ENCODE measurements at places on chromosomes 6 and 20.

- DNase-seq: no peak
These were observed 25.7 kb downstream of the PSMG4 start for GRCh38 chr6:3284436-3284876.

GRCh38 chr6:53165293-53165692, 16.7 kb upstream of the GCM1 start:
- no peak for DNase-seq

GRCh38 chr6:141134723-141135122, 998.0 kb upstream of the GJE1 start:
- no peak for DNase-seq

DNA sequence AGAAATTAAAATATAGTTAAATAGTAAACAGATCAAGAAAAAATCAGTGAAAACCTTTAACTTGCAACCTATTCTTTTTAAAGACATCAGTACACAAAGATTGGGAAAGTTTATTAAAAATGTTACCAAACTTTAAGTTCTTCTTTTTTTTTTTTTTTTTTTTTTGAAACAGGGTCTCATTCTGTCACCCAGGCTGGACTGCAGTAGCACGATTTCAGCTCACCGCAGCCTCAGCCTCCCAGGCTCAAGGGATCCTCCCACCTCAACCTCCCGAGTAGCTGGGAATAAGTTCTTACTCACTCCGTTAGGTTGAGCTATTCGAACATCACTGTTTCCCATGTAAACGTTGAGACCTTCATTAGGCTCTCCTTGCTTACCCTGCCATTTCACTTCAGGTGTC, 5.6 kb downstream of the MAP3K5 start:
- DNase-seq: peak; percentile 57

DNA sequence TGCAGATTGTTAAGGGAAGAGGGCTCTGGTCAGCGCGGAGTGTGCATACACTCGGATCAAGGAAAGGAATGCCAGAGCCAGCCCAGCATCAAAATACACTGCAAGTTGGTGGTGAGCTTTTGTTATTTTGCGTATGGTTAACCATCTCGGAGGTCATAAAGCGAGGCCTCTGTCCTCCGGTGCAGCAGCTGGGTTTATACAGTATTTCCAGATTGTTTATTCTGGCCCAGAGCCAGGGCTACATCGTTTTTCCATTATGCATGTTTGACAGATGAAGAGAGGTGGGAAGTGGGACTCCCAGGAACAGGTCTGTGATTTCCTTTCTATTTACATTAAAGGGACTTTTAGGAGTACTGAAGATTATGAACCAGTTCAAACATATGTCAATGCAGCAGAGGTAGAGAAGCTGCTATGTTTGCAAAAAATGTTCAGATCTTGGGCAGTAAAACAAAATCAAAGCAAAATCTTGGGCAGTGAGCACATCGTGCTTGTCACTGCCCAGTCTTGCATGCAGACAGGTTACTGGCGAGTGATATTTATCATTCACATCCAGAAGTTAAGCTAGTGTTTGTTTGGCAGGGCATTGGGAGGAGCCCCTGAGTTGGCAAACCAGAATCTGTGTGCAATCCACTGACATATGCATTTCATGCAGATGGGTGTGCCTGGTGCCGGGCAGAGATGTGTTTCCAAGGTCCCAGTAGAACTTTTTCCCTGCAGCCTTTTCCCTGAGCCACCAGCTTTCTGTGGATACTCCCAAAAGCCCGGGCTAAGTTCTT, 256.3 kb upstream of the TAB2 start:
- no peak for DNase-seq

DNA sequence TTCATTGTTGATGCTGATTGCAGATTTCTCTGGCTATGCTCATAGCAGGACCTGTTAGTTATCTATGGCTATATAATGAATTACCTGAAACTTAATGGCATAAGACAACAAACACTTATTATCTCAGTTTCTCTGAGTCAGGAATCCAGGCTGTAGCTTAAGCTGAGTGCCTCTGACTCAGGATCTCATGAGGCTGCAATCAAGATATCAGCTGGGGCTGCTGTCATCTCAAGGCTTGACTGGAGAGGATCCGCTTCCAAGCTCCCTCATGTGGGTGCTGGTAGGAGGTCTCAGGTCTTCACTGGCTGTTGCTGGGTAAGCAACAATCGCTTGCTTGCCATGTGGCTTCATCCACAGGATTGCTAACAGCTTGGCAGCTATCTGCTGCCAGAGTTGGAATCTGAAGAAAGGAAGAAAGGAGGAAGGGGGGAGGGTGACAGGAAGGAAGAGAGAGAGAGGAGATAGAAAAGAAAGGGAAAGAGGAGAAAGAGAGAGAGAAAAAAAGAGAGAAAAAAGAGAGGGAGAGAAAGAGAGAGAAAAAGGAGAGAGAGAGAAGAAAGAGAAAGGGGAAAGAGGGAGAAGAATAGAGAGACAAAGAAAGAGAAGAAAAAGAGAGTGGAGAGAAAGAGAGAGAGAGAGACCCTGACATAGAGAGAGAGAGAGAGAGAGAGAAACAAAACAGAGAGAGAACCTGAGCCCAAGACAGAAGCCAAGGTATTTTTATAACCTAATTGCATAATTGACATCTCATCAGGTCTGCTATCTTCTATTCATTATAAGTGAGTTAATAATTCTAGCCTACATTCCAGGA, 579.0 kb upstream of the BTBD3 start:
- DNase-seq: no peak

- DNase-seq: no peak
These were observed 613.2 kb upstream of the NOX3 start for GRCh38 chr6:156068881-156069280.

- no peak for DNase-seq
These were observed 176.3 kb upstream of the CDYL start for GRCh38 chr6:4599924-4600323.

- no peak for DNase-seq
These were observed 11.0 kb downstream of the DSTN start for GRCh38 chr20:17580895-17581294.

DNA sequence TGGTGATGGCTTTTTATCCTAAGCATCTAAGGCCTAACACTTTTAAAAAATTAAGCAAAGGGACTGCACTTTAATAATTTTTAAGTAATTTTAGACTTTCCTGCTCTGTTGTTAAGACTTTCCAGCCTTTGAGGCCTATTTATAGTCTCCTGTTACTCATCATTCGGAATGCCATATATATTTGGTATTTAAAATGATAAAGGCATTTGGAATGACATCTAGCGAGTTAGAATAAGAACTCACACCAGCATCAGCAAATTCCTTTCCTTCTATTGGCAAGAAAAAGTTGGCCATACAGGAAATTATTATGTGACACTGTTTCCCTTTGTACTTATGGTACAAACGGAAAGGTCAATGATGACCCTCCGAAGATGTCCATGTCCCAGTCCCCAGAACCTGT, 88.1 kb upstream of the STMND1 start:
- DNase-seq: no peak

GRCh38 chr6:119454714-119455113, 105.2 kb upstream of the MAN1A1 start:
- no peak for DNase-seq

- DNase-seq: no peak
These were observed 20.5 kb upstream of the TIAM2 start for GRCh38 chr6:154974485-154975149.

- DNase-seq: no peak
These were observed 10.3 kb downstream of the SLC22A3 start for GRCh38 chr6:160358225-160359119.

All from HL-60 (cell line).